ENCODE measurements at places on chromosomes 13 and 19.

DNA sequence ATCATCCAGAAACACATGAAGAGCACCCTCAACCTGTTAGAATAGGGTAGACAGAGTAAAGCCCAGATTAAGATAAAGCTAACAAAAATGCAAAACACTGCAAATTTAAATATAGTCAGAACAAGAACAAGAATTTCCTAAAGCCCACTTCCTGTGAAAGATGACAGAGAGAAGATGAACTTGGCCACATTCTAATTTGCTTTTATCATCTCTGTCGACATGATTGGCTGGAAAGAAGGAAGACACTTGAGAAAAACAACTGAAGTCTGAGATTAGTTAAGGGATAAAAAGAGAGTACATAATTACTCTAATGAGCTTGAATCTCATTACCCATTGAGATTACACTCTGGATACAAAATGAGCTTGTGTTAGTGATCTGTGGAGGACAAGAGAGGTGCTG lies 537.6 kb downstream of the KLF5 start:
- DNase-seq: no peak

- no peak for DNase-seq
Measured at GRCh38 chr13:31949486-31949885, 82.1 kb upstream of the FRY start.

- DNase-seq: no peak
Measured at GRCh38 chr13:67008075-67008668, 222.0 kb downstream of the PCDH9 start.

DNA sequence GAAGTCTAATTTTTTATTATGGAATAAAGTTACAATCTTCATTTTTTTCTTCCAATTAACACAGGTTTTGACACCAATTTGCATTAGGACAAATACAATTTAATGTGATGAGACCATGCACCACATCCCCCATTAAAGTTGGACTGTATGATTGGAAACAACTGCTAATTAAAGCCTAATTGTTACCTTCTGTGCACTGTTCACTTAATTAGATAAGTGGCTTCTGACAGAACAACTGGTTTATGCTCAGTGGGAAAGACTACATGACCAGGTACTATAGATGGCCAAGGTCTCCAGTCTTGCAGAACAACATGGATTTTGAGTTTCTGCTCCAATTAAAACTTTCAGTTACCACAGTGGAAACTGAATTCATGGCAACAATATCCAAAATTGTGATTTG lies 198.1 kb downstream of the FGF14 start:
- DNase-seq: no peak

DNA sequence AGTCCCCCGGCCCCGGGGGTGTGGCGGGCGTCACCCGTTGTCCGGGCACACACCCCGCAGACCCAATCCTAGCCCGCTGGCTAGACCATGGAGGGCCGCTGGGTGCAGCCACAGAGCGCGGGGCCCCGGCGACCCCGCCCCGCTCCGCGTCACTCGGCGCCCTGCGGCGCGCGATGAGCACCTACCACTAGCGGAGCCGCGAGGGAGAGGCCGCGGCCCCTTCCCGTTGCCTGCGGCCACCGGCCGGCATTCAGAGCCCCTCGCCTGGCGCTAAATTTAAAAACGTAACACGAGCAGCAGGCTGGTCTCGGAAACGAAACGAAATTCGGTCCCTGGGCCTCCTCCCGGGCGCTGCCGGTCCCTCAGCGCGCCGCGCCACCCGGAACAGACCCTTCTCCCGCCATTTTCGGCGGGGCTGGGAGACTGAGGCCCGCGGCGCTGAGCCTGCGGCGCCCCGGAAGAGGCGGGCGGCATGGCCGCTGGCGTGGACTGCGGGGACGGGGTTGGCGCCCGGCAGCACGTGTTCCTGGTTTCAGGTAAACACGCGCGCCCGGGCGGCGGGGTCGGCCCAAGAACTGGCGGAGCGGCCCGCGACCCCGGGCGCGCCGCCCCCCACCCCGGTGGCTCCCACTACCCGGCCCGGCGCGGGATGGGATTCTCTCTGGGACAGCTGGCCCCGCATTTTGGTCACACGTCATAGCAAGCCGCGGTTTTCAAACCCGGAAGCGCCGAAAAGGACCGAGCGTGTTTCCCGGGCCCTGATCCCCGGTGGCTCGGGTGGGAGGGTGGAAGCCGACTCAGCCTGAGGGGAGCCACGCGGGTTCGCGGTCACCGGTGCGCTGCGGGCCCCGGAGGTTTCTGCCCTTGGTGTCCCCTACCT lies at the start of gene RNASEH2B:
RNASEH2B (plus strand) TSS at position 187 of the 880 bp plus-strand sequence; CDS start at position 473, 286 bp downstream.
- peak; percentile 85 for DNase-seq

GRCh38 chr13:80312967-80313366 lies 28.0 kb downstream of the SPRY2 start:
- no peak for DNase-seq

GRCh38 chr19:17001603-17002183 lies 24.9 kb downstream of the CPAMD8 start:
- no peak for DNase-seq

- DNase-seq: no peak
Measured at GRCh38 chr13:113996912-113997745, 23.3 kb upstream of the C13orf46 start.

- no peak for DNase-seq
Measured at GRCh38 chr19:6639439-6639838, 30.5 kb downstream of the TNFSF14 start.

DNA sequence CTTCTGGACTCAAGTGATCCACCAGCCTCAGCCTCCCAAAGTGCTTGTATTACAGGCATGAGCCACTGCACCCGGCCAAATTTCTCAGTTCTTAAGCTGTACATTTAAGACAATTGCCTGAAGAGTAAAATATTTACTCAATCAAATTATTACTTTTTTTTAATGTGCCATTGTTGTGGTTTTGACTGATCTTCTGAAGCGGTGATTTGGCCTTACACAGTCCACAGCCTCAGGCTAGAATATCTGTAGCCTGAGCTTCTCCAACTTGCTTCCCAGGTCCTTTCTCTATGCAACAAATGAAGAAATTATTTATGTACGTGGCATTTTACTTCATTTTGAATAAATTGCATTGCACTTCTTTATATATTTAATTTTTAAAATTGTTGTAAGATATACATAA lies 281.3 kb downstream of the KLF5 start:
- no peak for DNase-seq

Data from NCI-H2081 (cell line).